ENCODE measurements at places on chromosomes 4 and X. TPM values are rescaled to one million over a fixed set of nuclear protein-coding genes. Genes with fewer than 3 reads are reported as not detected.

- DNase-seq, result no peak
Observed at GRCh38 chr4:172485007-172485406, 671.8 kb downstream of the GALNTL6 start.

DNA sequence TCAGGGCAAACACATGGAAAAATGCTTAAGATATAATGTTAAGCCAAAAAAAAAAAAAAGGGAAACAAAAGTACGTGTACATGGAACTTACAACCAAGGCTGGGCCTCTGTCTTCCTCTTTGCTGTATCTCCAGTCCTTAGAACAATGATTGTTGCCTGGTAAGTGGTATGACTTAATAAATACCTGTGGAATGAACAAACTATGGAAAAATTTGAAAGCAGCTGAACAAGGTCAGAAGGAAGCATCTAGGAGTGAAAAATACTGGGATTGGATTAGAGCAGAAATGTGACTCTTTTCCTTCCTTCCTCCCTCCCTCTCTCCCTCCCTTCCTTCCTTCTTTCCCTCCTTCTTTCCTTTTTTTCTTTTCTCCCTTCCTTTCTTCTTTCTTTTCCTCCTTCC lies 54.2 kb upstream of the SMIM10 start:
- DNase-seq, result no peak

DNA sequence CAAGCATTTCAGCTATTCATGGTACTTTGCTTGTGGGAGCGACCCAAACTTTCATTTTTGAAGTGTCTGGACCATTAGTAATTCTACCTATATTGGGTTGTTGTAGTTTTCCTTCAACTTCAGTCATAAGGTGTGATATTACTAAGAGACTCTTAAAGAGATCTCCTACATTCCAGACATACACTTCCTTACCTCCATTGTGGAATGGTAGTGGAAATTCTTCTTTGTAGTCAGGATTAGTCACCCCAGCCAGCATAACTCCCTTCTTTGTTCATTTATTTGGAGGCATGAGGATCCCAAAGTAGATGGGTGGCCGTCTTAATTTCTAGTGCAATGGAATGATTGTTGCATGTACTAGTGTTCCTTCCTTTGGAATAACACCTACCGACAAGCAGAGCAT lies 991.4 kb downstream of the ARAP2 start:
- no peak for DNase-seq

DNA sequence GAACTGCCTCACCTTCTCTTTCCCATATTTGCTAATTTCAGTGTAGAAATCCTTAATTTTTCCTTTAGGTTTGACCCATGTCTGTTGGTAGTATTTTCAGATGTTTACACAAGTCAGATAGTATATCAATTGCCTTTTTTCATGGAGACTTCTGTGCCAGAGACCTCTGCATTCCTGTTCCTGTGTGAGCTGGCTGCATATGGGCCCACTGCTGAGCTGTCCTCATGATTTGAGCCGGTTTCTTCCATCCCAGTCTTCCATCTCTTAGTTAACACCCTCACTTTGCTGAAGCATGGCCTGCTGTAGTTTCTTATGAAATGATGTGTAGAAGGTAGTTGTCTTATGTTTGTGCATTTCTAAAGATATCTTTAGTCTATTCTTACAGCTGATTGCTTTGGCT lies 40.0 kb downstream of the CDS1 start:
- DNase-seq, result no peak

- no peak for DNase-seq
Observed at GRCh38 chrX:38409289-38409688, 56.9 kb downstream of the OTC start.

DNA sequence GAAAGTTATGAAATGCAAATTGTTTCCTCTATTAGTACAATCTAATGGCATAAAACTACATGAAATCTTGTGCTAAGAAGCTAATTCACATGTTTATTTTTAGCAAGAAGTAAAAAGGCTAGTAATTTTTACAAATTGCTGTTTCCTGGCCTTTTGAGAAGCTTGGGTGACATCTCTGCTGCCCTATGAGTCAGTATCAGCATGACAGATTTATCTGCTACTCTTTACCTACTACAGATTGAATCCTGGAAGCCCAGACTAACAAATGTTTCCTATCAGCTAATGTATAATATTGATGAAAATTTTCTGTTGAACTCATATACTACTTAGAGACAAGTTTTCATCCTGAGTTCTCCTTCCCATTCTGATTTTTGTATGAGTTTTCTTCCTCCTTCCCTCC lies 232.4 kb downstream of the DCTD start:
- DNase-seq, result no peak

DNA sequence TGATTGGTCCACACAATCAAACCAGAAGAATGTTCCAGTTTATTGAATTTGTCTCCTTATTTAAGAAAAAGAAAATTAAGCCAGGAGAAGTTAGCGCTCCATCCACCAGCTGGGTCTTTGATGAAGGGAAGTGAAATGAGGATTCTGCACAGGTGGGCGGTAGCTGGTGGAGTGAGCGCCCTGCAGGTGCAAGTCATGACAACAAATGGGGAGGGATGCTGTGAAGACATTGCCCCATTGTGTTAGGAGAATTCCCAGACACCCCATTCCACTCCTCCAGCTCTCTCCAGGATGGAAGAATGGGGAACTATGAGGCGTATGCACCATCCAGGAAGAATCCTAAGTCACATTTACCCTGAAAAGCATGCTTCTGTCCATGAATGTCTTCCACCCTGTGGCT lies 22.9 kb downstream of the PLRG1 start:
- no peak for DNase-seq

GRCh38 chrX:63708801-63709200 lies 76.2 kb downstream of the ARHGEF9 start:
- DNase-seq, result no peak

DNA sequence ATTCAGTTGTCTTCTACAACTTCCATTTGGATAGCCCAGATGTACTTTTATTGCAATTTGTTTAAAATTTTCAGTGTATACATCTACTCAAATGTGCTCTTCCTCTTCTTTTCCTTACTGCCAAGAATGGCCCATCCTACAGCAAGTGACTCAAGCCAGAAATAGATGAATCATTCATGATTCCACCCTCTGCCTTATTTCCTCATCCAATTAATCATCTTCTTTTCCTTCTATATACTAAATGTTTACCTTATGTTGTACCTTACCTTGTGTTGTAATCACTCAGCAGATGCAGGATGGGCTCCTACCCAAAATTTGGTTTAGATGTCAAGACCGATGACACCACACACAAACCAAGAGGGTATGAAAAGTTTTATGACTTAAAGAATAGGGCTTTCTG lies 437.8 kb downstream of the GRXCR1 start:
- no peak for DNase-seq

GRCh38 chrX:69109706-69110105 lies 55.5 kb downstream of the PJA1 start:
- no peak for DNase-seq

DNA sequence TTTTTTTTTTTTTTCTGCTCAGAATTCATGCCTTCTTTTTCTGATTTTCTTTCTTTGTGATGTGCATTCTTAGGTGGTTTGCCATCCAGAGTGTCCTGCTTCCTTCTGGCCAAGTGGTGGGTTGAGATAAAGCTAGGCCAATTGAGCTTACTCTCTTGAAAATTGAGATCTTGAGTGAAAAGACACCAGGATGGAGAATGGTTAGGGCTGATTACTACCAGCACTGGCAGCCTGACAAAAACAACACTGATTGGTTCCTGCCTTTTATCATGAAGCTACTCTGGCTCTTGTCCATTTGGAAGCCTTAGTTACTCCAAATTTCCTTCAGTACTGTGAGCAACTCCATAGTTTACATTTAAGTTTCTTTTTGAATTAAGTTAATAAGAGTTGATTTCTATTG lies 404.0 kb downstream of the PPARGC1A start:
- no peak for DNase-seq

- DNase-seq, result no peak
Observed at GRCh38 chr4:137300776-137301175, 231.5 kb downstream of the PCDH18 start.

DNA sequence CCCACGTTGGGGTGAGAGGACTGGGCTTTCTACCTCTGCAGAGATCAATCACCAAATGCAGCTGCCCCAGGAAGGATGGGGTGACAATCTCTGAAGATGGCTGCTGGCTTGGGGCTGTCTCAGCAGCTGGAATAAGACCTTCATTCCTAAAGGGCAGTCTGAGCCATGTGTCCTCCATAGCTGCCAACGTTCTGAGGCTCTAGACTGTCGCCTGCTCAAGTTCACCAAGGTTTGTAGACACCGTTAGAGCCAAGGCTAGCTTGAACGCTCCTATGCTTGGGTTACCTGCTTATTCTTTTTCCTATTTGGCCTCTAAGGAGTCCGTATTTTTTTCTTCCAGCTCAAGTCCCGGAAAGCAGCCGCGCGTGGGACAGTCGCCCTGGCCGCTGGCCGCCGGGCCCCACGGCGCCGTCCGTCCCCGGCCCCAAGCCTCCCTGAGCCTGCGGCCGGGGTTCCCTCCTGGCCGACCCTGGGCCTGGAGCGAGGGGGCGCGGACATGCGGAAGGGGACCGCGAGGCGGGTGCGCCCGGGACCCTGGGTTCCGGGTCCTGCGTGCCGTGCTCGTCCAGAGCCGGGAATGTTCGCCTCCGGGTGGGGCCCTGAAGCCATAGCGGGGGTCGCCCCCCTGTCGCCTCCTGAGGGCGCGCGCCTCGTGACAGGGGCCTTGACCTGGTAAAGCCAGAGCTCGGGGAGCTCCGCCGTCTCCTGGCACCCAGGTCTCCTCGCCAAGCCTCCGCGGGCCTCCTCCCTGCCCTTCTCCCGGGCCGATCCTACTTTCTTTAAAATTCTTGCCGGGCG lies 23.3 kb downstream of the MRFAP1 start:
- no peak for DNase-seq

DNA sequence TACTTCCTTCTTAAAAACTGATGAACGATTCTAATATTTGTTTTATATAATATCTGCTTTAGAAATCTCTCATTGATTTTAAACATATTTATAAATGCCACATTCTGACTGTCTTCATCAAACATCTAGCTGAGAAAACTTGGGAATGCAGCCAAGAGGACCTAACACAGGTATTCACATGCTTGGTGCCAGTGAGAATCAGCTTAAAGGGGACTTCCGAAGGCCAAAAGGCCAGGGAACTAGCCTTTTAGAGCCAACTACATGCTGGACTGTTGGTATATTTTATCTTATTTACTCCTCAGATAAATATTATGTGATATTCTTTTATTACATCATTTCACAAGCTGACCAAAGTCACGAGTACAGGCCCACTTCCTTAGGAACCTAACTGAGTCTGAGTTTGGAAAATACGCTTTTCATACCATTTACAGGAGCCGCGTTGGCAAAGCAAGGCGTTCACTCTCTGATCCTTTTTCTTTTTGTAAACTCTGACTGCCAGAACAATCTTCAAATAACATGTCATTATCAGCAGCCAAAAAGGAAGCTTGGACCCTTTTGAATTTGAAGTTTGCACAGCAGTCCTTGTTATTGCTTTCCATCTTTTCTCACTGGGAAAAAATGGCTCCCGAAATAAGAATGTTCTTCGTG lies 41.1 kb upstream of the PDLIM3 start:
- no peak for DNase-seq

DNA sequence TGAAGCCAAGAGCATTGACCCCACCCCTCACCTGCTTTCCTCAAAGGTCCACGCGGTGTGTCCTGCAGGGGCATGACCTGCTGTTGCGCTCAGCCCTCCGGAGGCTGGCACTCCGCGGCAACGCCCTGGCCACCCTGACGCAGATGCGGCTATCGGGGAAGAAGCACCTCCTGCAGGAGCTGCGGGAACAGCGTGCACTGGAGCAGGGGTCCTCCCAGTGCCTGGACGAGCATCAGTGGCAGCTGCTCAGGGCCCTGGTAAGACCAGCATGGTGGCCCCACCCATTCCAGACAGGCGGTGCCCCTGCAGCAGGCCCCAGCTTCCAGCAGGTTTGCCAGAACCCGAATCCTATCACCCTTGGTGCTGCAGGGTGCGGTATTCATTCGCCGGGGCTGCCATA lies 86.0 kb downstream of the EVC start:
- no peak for DNase-seq

GRCh38 chr4:161320377-161320776 lies 843.4 kb downstream of the FSTL5 start:
- no peak for DNase-seq

DNA sequence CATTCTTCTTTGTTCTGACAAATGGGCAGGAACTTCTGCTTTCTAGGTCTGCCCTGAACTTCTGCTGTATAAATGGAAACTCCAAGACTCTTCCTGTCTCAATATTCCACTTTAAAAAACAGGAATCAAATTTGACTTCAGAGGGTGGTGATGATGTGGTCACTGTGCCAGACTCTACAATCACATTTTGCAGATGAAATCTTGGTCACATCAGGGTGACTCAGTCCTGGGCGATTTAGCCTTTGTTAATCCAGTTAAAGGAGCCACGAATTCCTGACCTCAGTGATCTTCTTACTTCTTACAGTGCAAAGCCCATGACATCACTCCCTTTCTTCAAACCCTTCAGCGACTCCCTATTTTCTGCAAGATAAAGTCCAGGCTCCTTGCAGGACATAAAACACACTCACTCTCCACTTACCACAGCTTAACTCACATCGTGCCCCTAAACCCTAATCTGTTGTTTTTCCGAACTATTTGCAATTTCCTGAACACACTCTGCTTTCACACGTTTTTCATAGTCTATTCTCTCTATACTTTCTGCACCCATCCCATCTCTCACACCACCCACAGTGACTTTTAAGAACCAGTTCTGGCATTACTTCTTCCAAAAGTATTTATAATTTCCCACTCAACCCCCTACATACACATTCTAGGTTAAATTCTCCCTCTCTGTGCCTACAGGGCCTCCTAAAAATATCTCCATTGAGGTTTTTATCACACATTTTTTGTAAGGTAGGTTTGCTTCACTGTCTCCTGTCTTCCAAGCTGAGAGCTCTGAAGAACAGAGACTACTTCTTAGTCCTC lies 11.1 kb downstream of the GASK1B start:
- DNase-seq, result no peak

DNA sequence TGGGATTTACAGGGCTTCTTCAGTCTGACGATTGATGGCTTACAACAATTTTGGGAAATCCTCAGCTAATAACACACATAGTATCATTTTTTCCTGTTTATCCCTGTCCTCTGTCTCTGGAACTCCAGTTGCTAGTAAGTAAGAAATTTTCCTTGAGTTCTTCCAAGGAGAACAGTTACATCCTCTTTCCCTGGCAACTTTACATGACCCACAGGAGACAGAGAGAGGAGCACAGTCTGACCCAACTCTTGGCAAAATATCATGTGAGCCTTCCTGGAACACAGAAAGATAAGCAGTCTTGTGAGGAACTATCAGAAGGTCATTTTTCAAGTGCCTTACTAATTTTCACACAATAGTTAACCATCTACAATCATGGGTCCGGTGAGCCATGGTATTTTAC lies 578.7 kb upstream of the PABPC4L start:
- DNase-seq, result no peak

DNA sequence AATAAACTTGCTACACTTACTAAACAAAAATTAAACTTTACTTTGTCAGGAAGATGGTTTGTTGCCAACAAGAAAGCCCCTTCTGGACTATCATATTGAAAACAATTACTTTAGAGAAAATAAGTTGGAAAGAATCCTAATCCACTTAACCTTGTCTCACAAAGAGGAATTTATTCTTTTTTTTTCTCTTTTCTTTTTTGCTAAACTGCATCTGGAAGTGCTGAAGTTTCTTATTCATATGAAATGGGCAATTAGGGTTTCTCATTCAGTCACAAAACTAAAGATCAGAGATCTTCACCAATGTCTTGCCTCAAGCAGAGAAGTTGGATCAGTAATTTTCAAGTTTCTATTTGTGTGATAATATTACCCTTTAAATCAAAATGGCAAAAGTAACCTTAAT lies 234.9 kb upstream of the AMOT start:
- DNase-seq, result no peak

CFP gene
- polyA plus RNA-seq, result 1.3 TPM

CXorf49B gene
- not detected for polyA plus RNA-seq

NUDT6 gene
- polyA plus RNA-seq, result 18.1 TPM

TMPRSS11B gene
- not detected for polyA plus RNA-seq

GAGE12E gene
- polyA plus RNA-seq, result not detected

REPS2 gene
- 19.6 TPM for polyA plus RNA-seq

MAGEA8 gene
- polyA plus RNA-seq, result 0.10 TPM

All from right renal pelvis (tissue), 4 donors.